NCI-H1105 treated with DMSO at 0.1 percent for 48 hours (cell line): ENCODE measurements at places on chromosomes 13 and 19.

DNA sequence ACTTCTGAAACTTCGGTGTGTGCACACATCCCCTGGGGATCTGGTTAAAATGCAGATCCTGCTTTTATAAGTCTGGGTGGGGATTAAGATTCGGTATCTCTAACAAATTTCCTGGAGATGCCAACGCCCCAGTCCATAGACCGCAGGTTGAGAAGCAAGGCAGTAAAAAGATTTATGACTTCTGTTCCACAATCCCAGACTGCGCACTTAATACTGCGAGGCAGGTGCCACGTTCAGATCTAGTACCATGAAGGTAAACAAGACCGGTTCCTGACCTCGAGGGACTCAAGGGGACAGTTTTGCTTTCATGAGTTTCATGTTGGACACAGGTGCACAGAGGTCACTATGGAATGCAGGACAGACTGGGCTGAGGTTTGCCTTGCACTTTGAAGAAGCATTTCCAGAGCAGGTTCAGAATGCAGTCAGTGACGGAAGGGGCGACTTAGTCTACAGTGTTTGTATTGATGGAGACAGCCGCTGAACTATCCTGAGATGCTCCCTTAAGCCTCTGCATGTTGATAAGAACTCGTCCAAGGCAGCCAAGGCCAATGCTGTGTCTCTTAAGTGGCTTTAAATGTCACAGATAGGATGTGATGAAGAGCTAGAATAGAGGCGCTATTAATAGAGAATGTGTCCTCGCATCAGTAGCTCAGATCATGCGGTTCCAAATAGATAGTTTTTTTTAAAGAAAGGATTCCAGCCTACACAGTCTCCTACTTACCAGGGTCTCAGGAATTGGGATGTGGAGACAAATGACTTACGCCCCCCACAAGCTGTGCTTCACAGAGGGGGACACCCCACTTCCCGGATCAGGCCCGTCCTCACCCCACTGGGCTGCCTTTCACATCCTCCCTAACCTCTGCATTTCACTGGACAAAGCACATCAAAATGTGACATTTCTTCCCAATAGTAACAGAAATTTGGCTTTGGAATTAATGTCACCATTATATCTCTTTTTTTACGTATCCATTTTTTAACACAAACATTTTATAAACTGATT, 97.1 kb upstream of the IRS2 start:
- no peak for DNase-seq

GRCh38 chr13:76884186-76884906, 1.9 kb downstream of the KCTD12 start:
- DNase-seq = no peak

- no peak for DNase-seq
Measured at GRCh38 chr19:29172302-29172701, 40.6 kb downstream of the UQCRFS1 start.

GRCh38 chr19:4456843-4457653, 546 bp downstream of the UBXN6 start:
- DNase-seq = peak; percentile 53
